Right ventricle myocardium inferior (tissue), 1 donor: ENCODE measurements at places on chromosomes 12 and 14.

- DNase-seq: no peak
Observed at GRCh38 chr12:64160711-64161060, 61.4 kb downstream of the KICS2 start.

- DNase-seq: no peak
Observed at GRCh38 chr12:65637774-65638173, 186.5 kb upstream of the HMGA2 start.

GRCh38 chr12:72622556-72622955, 350.4 kb downstream of the TRHDE start:
- DNase-seq: no peak

DNA sequence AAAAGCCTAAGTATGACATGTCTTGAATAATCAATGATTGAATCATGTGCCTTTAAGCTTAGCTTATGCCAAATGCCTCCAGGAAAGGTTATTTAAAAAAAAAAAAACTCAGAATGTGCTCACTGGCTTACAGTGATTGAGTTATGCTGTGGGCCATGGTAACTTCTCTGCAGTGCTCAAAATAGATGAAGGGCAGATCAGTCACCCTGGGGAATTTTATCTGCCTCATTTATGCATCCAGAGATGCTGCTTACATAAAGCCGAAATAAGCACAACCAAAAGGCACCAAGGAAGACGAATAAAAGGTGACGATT, 118.7 kb upstream of the MDM1 start:
- DNase-seq: no peak

DNA sequence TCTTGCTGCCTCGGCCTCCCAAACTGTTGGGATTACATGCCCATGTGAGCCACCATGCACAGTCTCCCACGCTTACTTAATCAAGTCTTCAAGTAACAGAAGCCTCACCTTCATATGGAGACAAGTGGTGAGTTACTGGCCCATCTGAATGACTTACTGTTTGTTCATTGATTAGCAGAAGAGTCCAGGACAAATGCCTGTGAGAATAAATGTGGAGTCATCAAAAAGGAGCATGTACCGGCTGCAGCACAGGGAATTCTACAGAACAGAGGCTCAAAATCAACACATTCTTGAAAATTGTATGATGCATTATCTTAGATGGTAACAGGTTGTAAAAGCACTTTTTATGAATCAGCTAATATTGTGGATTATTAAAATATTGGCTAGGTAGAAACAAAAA, 72.5 kb upstream of the FERMT2 start:
- no peak for DNase-seq

DNA sequence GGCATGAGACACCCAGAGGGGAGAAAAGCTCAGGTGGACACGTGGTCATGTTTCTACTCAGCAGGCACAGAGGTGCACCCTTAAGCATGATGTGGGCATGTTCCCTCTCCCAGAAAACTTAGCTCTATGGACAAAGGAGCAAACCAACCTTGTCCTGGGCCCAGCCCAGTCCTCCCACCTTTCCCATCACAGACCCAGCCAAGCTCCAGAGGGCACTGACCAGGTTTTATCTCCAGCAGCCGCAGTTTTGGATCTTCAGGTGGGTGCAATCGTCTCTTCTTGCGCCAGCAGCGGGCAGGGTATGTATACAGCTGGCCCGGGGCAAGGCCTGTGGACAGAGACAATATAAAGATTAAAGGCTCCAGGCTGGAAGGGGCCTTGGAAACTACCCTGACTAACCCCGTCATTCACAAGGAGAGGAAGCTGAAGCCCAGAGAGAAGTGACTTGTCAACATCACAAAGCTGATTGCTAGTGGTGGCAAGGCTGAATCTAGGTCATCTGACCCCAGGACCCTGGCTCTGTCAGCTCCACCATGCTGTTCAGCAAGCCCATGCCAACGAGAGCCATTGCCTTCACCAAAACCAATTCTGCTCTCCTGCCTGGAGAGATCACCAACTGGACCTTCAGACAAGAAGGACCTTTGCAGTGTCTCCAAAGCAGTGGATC, 140.7 kb downstream of the DPF3 start:
- DNase-seq: no peak

DNA sequence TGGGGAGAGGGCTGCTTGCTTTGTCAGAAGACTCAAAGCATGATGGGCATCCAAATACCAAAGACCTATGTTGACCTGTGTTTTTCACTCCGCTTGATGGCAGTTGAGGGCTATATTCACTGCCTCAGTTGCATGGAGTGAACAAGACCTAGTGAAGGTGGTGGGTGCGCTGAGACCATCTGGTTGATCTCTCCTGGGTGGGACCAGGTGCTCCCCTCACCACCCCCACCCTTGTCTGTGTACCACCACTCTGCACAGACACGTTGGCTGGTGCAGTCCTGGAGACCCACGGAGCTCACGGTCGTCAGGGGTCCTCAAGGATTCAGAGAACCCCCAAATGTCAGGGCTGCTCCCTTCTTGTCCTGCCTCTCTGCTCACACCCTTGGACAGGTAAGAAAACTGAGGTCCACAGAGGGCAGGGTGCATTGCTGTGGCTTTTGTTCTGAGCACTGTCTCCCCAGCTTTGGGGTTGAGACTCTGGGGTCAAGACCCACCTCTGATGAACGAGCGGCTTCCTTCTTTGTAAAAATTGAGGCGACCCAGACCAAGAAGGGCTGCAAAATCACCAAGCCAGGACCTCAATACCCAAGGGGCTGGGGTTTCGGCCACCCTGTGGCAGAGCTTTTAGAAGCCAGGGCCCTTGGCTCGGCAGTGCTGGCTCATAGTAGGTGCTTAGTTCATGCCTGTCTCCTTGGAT, 166.3 kb upstream of the RTL1 start:
- no peak for DNase-seq

- DNase-seq: no peak
Observed at GRCh38 chr12:69266036-69266635, 26.8 kb downstream of the CPSF6 start.

DNA sequence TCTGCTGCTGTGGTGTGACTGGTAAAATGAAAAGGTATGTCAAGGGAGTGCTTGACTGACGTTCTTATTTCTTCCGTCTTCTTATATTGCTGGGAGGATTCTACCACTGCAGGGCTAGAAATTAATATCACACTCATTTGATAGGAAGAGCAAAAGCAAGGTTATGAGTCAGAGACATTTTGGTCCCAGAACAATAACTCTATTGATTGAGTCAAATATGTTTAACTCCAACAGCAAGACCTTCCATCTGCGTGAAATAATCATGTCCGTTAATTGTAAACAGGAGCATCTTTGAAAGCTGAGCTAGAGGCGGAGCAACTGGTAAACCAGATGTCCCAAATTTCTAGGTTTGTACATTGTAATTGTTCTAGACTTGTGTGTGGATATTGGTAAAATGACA, 1293.6 kb downstream of the AACS start:
- no peak for DNase-seq

DNA sequence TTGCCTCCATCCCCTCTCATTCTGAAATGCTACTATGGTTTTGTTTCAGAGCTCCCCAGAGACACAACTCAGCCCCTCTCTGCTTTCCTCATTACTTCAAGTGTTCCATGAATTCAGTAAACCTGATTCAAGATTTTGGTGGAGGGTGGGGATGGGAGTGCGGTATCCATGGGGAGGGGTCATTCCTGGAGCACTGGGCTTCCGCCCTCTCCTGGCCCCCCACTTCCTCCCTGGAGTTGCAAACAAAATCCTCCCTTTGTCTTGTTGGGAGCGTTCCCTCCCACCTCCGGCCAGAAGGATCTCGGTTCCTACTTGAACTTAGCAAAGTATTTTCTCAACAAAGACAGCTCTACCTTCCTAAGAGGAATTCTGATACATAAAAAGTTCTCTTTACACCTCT, 71.8 kb upstream of the LTA4H start:
- no peak for DNase-seq

DNA sequence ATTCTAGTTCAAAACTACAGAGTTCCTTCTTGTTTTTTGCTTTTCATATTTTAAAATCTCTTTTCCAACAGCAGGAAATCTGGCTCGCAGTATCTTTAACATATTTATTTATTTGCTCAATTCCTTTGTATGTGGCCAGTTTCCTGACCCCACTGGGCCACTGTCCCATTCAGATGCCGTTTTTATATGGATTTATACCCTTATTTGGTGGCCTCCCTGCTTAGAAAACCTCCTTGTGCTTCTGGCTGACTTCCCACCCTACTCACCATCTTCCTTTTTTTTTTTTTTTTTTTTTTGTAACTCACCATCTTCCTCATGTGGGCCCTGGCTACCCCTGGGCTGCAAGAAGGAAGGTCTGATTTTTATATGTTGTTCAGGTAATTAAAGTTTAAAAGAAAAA, 53.9 kb downstream of the TTLL5 start:
- no peak for DNase-seq

GRCh38 chr12:46660719-46661109, 165.1 kb downstream of the SLC38A4 start:
- DNase-seq: no peak

DNA sequence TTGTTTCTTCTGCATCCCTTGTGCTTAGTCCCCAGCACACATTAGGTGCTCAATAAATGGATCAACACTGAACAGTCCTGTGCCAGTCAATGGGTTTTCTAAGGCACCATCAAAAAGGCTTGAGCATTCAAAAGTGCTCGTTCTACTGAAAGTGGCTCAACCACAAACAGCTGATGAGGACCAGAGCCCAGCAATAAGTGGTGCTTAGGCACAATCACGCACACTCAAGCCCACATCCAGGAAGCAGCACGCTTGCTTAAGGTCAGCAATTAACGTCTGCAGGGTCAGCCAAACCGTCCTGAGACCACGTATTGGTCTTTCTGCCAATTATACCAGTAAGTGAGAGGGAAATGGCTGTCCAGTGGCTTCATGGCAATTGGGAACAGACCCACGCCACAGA, 56.5 kb downstream of the PRIMA1 start:
- no peak for DNase-seq

DNA sequence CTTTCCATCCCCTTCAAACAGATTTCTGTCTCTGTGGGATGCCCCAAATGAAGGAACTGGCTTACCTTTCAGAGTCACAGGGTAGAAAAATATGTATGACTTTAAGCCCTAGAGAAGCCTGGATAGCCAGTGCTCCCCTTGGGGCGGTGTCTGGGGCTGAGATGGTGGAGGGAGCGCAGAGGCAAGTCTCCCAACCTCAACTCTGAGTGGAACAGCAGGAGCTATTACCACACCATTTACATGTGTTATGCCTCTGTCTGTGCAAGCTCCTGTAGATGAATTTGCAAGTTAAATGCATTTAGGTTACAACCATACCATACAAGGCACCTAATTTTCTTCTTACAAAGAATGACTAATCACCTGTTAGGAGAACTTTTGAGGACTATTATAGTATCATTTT, 50.4 kb upstream of the CLMN start:
- no peak for DNase-seq

GRCh38 chr14:89207925-89208328, 209.1 kb downstream of the FOXN3 start:
- DNase-seq: no peak

DNA sequence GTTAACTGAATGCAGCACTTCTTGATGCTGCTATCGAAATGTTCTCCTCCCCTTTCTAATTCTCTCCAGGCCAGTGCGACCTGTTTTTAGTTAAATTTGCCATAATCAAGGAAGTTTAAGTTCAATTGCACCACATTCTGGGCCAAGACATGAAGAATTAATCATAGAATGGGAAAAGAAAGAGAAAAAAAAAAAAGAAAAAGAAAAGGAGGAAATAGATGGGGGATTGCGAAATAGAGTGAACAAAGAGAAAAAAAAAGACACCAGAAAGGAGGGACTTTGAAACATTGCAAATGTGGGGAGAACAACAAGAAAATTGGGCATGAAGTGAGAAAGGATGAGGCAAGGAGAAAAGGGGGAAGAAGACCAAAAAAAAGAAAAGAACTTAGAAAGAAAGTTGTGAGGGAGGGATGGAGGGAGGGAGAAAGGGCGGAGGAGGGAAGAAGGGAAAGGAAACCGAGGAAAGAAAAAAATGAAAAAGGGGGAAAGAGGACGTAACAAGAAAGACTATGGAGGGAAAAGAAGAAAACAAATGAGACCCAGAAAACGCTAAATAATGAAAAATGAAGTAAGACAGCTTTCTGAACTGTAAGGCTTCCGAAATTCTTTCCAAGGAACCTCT, 32.8 kb upstream of the TBX5 start:
- DNase-seq: no peak

DNA sequence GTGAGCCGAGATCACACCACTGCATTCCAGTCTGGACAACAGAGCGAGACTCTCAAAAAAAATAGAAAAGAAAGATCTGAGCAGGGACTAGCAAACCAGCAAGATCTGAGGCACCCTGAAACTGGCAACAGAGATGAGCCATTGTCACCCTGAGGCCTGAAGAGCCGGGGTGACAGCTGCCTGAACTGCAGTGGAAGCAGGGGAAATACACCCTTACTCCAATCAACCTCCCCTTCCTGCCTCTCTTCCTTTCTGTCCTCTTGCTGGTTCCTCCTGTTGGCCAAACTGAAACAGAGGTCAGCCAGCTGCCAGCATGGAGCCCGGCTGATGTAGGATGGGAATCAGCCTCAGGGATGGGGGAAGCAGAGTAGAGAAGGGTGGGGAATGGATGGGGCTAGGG, 192.0 kb downstream of the CHST11 start:
- no peak for DNase-seq

- no peak for DNase-seq
Observed at GRCh38 chr12:785706-786105, 33.3 kb downstream of the WNK1 start.

DNA sequence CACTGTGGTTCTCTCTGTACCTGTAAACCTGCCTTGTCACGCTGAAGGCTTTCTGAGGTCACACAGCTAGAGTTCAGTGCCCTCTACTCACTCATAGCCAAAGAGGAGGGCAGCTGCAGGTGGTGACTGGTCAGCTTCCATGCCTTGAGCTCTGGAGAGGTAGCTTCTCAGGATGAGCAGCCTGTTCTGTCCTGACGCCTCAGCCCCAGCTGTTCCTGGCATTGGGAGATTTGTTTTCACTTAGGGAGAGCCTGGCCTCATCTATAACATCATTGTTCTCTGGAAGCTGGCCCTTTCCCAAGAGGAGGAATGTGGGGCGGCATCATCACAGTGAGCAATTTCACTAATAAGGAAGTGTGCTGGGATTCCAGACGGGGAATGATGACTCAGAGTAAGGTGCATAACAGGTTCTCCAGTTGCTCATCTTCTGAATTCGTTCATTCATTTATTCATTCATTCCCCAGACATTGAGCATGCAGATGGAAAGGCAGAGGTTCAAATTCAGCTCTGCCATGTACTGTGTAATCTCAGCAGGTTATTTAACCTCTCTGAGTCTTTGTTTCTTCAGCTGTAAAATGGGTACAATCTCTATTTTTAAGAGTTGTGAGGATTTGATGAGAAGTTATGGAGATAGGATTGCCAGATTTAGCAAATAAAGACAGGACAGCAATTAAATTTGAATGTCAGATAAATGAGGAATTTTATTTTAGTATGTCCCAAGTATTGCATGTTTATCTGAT, 255.8 kb upstream of the CRY1 start:
- no peak for DNase-seq
